ENCODE measurements at places on chromosomes 5 and 9. TPM values are rescaled to one million over a fixed set of nuclear protein-coding genes. Genes with fewer than 3 reads are reported as not detected.

DNA sequence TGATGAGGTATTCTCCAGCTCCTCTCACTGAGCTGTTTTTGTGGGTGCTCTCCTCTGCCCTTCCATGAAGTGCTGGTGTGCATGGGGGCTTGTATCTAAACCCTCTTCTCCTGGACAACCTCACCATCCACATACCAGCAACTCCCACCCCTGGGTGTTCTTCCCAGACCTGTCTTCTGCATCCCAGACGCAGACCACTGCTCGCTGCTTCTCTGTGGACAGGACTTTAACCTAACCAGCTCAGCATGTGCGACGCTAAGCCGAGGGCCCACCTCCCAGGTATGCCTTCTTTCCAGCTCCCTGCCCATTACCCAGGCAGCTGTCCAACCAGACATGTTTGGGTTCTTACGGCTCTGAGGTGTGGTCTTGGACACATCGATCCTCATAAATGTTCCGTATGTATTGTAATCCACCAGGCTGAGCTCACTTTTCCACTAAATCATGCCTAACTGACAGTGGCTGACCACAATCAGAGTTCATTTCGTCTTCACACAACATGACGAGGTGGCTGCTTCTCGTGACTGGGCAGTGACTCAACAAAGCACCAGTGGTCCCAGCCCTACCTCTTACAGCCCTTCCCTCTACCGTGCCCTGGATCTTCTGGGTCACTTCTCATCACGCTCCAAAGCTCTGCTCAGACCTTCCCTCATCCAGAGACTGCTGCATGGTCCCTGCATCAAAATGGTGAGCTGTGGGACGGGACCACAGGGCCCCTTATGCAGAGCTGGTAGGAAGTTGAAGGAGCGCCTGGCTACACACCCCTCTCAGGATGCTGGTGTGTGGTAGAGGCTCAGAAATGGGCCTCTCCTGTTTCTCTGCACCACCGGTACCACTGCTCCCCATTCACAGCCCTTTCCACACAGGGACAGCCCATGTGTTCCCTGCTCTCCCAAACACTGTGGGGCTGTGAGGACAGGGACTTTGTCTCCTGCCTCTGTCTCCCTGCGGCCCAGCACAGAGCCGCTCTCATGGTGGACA is 9.6 kb upstream of the PTGES2 start:
- no peaks in the 10 kb centered on the region for H3K36me3 ChIP-seq
- H3K27ac ChIP-seq, result no peak overlapping the region
- H3K4me1 ChIP-seq, result no peaks in the 10 kb centered on the region
- peaks cover 46% of the 10 kb centered on the region for H3K27me3 ChIP-seq
- no peak for DNase-seq

DNA sequence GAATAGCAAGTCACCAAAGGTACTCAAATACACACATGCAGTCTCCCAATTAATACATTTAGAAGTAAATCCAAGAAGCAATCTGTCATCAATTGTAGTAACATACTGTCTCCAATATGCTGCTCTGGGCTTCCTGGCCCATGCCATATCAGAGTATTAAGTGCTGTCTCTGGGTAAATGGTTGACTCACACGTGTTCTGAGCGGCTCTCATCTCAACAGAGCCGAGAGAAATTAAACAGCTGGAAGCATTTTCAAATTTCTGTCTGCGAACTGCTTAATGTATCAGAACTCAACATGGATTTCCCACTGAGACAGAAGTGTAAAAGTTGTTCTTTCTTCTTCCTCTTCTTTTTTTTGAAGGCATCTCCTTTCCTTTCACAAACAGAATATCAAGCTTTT is 247.3 kb upstream of the TAS2R1 start:
- H3K4me1 ChIP-seq, result no peaks in the 10 kb centered on the region
- H3K4me3 ChIP-seq, result no peak overlapping the region
- no peaks in the 10 kb centered on the region for H3K27me3 ChIP-seq
- no peaks in the 10 kb centered on the region for H3K36me3 ChIP-seq
- no peak overlapping the region for H3K27ac ChIP-seq
- no peak for DNase-seq

- DNase-seq, result no peak
- H3K4me1 ChIP-seq, result peaks cover 5% of the 10 kb centered on the region
- no peaks in the 10 kb centered on the region for H3K36me3 ChIP-seq
- no peaks in the 10 kb centered on the region for H3K27me3 ChIP-seq
- H3K4me3 ChIP-seq, result no peak overlapping the region
These were observed 64.9 kb downstream of the PTTG1 start for GRCh38 chr5:160486573-160486972.

GRCh38 chr9:37730839-37731238 is 22.8 kb upstream of the TRMT10B start:
- H3K27ac ChIP-seq, result no peak overlapping the region
- H3K4me1 ChIP-seq, result no peaks in the 10 kb centered on the region
- no peaks in the 10 kb centered on the region for H3K36me3 ChIP-seq
- no peak for DNase-seq
- H3K27me3 ChIP-seq, result peaks cover 23% of the 10 kb centered on the region

DNA sequence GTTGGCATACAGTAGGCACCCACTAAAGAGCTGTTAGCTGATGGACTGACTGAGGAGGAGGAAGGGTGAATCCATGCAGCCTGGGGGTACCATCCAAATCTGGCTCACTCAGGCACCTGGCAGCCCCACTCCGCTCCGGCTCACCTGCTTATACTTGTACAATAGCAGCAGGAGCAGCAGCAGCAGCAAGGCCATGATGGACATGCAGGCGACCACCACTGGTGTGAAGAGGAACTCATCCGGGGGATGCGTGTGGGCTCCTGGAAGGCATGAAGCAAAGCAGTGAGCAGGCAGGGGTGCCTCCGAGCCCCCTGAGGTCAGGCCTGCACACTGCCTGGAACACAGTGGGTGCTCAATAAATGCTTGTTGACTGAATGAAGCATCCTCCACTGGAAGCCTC is 18.3 kb downstream of the CSF1R start:
- H3K36me3 ChIP-seq, result no peaks in the 10 kb centered on the region
- H3K4me1 ChIP-seq, result peaks cover 13% of the 10 kb centered on the region

FSTL4 gene
- polyA plus RNA-seq, result 0.39 TPM

DNA sequence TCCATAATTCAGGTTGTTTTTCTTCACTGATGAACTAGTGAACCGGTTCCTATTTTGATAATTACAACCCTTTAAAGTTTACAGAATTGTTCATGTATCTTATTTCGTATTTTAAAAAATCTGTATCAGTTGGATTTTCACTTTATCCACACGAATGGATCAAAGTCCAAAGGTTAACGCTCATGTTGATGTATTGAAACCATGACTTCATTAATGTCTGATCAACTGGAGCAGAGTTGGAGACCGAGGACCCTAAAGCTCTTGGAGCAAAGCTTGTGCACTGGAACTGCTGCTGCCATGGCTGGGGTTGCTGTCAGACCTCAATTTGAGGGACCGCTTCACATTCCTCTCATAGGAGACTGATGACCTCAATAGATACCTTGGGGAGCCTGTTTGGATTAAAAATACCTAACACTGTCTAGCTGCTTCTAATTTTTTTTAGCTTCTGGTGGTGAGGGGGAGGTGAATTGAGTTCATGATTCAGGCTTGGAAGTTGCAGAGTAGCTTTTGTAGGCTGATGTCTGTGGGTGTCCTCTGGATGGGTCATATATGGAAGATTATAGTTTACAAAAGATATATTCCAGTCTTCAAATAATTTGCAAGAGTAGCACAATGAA is 45.1 kb downstream of the KIAA1958 start:
- DNase-seq, result no peak
- no peaks in the 10 kb centered on the region for H3K36me3 ChIP-seq
- H3K27me3 ChIP-seq, result no peaks in the 10 kb centered on the region

- H3K4me3 ChIP-seq, result no peak overlapping the region
- H3K4me1 ChIP-seq, result peaks cover 14% of the 10 kb centered on the region
- no peak for DNase-seq
- peaks cover 4% of the 10 kb centered on the region for H3K27me3 ChIP-seq
- no peaks in the 10 kb centered on the region for H3K36me3 ChIP-seq
These were observed 62.5 kb upstream of the PLPP1 start for GRCh38 chr5:55597014-55597981.

Data from naive B cell (primary cell).